Mononuclear cell (primary cell): ENCODE measurements at places on chromosomes 7 and 10. TPM values are rescaled to one million over a fixed set of nuclear protein-coding genes. Genes with fewer than 3 reads are reported as not detected.

FIS1 gene
- 83.9 TPM for total RNA-seq

HTR7 gene
- 2.1 TPM for total RNA-seq

TRPV5 gene
- total RNA-seq: not detected

PWWP2B gene
- total RNA-seq: 17.9 TPM

NUDT13 gene
- total RNA-seq: 0.42 TPM

DPYSL4 gene
- total RNA-seq: 0.21 TPM

INMT gene
- total RNA-seq: 0.52 TPM

DLX5 gene
- not detected for total RNA-seq

FAM131B gene
- 0.84 TPM for total RNA-seq

TBX20 gene
- 0.42 TPM for total RNA-seq

BTBD16 gene
- not detected for total RNA-seq

FOXP2 gene
- not detected for total RNA-seq
